Activated CD4-positive, alpha-beta T cell treated with anti-CD3 and anti-CD28 coated beads, Interleukin-2, Interleukin-4, amounts not matched to agents 100 ng/mL and 50 ng/mL, durations not matched to agents 16 hours and 8 hours (primary cell): ENCODE measurements at places on chromosomes 1 and 21.
A peak's percentile ranks its signal among the peaks of the same experiment; 100 is the strongest.

DNA sequence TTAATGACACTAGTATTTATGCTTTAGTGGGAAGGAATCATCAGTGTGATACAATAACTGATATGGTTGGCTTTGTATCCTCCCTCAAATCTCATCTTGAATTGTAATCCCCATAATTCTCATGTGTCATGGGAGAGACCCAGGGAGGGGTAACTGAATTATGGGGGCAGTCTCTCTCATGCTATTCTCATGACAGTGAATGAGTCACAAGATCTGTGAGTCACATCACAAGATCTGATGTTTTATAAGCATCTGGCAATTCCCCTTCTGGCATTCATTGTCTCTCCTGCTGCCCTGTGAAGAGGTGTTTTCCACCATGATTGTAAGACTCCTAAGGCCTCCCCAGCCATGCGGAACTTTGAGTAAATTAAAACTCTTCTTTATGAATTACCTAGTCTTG, 1760.3 kb downstream of the NCAM2 start:
- DNase-seq, result no peak

- DNase-seq, result no peak
Observed at GRCh38 chr1:224747578-224747977, 131.5 kb downstream of the CNIH3 start.

- DNase-seq, result peak; percentile 79
Observed at GRCh38 chr1:112904071-112904830, 51.7 kb downstream of the SLC16A1 start.

DNA sequence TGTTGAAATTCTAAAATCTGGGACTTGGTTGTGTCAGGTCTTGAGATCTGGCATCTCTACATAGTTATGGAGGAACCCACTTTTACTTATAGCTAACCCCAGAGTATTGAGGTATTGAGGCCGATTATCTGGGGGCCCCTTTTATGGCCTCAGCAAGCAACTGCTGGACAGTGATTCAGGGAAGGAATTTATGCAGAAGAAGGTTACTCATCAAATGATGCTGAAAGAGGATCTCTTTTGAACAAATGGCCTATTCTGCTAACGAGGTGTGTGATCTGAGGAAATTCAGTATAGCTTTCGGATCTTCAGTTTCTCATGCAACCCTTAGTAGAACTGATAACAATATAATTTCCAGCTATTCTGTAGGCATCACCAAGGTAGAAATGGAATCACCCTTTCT, 239.9 kb downstream of the PAPPA2 start:
- no peak for DNase-seq

GRCh38 chr1:21344750-21345443, 54.6 kb upstream of the ECE1 start:
- no peak for DNase-seq
